ENCODE measurements at places on chromosomes 13 and 19.

GRCh38 chr13:89827552-89827951 is 1519.9 kb upstream of the MIR17HG start:
- DNase-seq, result no peak

DNA sequence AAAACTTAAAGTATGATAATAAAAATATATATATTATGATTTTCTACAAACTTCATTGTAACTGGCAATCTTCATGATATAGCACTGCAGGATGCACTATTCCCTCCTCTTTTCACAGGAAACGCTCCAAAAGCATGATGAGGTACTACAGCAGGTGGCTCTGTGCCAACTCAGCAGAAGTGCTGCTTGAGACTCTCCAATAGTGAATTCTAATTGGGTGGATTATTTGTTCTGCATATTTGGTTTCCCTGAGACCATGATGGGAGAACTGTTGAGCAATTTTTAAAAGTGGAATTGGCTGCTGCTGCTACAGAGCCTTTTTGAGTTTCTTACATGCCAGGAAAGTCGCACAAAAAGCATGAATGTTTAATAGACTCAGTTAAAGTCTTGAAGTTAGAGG is 1782.4 kb upstream of the PCDH20 start:
- DNase-seq, result no peak

DNA sequence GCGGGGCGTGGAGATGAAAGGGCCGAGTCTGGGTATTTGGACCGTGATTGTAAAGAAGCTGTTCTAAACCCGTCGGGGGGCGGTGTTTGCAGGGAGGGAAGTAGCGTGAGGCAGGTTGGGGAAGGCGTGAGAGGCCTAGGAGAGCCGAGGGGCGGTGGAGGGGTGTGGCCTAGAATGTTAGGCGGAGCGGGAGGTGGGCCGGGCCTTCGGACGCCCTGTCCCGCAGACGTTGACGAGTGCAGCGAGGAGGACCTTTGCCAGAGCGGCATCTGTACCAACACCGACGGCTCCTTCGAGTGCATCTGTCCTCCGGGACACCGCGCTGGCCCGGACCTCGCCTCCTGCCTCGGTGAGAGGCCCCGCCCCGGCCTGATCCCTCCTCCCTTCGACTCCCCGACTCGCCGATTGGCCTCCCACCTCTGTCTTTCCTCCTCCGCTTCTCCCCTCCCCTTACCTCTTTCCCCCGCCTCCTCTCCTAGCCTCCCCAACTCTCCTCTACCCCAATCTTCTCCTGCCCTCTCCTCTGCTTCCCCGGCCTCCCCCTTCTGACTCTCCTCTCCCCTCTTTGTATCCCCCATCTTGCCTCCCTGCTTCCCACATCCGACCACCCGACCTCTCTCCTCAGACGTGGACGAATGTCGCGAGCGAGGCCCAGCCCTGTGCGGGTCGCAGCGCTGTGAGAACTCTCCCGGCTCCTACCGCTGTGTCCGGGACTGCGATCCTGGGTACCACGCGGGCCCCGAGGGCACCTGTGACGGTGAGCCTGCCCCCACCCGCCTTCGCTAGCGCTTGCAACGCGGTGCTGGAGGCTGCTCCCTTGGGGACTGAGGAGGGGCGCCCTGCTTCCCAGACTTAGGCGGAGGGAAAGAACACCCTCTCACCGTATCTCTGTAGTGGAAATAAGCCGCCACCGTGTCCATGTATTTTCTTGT is 12.8 kb downstream of the LTBP4 start:
- DNase-seq, result peak; percentile 86

DNA sequence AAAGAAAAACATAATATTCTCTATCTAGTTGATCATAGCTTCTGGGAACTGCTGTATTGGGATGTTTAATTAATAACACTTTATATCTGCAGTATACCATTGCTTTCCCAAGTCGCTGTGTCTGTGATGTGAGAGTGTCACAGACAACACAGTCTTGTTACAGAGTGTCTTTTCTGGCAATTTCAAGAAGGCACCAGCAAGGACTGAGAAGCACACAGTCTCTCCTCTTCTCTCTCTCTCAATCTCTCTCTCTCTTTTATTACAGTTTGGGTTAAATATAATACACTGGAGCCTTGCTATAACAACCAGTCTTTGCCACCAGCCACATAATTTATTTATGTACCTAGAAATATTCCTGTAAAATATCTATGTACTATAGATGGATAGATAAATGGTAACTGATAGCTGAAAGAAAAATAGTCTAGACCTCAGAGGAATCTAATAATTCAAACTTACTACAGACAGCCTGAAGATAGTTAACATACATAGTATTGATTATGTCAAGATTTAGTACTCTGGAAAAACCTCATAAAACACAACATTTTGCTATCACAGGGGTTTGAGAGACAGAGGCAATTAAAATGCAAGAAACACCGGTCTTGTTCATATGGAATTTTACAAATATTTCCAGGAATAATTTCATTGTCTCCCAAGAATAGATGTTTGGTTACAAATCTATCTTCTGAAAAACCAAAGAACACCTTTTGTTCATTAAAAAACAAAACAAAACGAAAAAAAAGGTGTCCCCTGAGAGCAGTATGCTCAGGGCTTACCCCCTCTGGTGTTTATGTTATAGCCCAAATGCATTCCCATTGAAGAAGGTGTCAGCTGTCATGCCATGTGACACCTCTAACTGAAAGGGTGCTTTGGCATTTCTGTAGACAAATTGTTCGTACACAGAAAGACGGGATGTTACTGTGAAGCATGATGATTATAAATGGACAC is 507.8 kb downstream of the TBC1D4 start:
- no peak for DNase-seq

- no peak for DNase-seq
These were observed 249.0 kb downstream of the TSHZ3 start for GRCh38 chr19:31100206-31100590.

DNA sequence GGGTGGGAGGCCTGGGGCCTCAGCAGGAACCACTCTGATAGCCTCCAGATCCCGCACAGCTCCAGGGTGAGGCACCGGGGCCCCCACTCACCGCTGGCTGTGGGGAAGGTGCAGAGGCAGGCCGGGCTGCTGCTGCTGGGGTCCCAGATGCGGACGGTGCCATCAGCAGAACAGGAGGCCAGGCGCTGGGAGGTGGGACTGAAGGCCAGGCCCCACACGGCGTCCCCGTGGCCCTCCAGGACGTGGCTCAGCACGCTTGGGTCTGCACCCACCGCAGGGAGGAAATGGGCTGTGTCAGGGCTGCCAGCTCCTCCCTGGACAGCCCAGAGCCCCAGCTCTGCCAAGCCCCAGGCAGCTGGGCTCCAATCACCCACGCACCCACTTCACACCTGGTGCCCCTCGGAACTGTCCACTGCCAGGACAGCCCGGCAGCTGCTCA is 6.1 kb upstream of the PRKD2 start:
- DNase-seq, result no peak

DNA sequence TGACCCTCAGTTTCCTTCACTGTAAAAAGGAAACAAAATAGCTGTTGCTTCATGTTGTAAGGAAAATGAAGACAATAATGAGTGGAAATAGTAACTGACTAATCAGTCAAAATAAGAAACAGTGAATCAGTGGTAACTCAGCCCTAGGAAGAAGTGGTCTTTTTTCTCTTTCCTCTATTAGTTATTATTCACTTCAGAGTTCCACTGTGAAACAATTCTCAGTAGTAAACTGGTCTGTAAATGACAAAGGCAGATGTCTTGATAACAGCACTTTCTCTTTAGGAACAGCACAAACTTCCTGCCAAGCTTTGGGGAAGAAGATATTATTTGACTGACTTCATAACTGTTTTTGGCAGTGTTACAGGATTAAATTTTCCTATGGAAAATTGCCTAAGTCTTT is 600.5 kb upstream of the KLHL1 start:
- no peak for DNase-seq

DNA sequence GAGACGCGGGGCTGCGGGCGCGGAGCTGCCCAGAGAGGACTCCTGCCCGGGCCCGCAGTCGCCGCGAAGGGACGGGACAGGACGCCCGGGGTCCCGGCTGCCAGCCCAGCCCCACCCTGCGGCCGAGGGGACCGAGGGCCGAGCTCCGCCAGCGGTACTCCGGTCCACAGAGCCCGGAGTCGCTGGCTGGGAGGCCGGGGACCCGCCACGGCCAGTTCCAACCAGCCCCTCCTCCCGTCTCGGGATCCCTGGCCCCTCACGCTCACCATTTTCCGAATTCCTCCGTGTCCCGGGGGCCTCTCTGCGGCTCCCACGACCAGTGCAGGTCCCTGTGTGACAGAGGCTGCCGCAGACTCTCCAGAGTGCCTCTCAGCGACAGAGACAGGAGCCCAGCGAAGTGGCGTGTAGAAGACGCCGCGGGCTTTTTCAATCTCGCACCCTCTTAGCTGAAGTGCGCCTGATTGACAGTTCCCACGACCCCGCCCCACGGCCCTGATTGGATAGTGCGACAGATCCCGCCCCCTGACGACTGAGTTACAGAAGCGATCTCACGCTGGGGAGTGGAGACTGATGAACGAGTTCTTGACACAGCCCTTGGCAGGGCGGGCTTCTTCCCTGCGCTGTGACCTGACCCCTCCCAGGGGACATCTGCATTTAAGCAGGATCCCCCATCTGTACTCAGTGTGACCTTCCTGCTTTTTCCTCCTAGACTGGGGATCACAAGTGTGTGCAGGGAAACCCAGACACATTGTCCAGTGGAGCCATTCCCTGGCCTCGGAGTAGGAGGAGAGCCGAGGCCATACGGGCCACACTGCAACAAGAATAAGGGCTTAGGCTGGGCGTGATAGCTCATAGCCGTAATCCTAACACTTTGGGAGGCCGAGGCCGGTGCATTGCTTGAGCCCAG is 44.0 kb downstream of the ZNF823 start:
- peak; percentile 76 for DNase-seq

DNA sequence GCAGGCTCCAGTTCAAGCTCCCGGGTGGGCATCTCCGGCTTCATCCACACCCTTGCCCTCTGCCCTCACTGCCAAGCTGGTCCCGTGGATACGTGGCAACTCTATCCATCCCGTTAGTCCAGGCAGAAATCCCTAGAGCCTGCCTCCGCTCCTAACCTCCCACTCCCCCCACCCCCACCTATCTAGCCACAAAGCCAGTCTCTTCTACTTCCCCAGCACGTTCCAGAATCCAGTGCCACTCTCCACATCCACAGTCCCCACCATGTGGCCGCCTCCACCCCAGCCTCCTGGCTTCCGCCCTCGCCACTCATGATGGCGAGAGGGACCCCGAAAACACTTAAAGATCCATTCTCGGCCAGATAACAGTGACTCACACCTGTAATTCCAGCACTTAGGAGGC is 3.8 kb downstream of the YIPF2 start:
- no peak for DNase-seq

DNA sequence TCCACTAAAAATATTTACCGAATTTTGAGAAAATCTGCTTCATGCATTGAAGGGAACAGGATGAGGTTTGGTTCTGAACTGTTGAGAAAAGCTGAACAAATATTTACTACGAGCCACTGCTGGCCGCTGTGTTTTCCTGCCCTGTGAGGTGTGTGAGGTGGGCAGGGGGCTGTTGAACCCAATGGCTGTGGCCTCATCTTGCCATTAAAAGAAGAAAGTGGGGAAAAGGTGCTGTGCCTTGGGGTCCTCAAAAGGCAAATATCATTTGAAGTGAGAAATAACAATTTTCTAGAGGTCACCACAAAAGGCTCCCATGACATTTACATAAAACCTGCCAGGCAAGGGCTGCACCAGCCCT is 44.7 kb downstream of the KLF2 start:
- no peak for DNase-seq

DNA sequence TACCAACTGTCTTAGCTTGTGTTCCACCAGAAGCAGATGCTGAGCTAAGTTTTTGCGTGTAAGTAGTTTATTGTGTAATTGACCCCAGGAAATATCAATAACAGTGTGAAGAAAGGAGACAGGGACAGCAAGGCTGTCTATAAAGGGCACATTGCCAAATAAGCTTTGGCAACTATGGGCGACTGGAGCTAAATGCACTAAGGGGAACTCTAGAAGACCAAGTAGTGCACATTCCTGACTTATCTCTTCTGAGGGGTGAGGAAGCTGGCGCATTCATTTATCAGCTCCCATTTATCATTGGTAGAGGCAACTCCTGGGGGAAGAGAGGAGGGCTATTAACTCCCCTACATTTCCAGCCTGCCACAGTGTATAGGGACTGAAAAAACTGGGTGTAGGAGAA is 135.0 kb downstream of the DLEU7 start:
- no peak for DNase-seq

GRCh38 chr13:108154421-108154858 is 60.9 kb downstream of the LIG4 start:
- DNase-seq, result no peak

DNA sequence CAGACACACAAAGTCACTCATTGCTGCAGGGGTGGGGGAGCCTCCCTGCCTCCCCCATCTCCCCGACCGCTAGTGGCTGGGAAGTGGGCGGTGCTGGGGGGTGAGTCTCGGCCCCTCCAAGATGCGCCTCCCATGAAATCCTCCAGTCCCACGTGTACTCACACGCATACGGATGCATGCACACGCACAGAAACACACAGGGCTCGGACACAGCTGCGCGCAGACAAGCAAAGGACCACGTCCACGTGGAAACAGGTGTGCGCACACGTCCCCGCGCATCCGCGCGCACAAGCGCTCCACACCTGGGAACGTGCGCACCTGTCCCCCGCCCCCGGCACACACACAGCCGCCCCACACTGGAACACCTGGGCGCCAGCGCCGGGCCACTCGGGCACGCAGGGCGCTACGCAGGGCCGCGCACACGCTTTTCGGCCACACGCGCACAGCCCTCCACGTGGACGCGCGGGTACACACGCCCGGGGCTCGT is 687 bp downstream of the MATK start:
- peak; percentile 26 for DNase-seq

DNA sequence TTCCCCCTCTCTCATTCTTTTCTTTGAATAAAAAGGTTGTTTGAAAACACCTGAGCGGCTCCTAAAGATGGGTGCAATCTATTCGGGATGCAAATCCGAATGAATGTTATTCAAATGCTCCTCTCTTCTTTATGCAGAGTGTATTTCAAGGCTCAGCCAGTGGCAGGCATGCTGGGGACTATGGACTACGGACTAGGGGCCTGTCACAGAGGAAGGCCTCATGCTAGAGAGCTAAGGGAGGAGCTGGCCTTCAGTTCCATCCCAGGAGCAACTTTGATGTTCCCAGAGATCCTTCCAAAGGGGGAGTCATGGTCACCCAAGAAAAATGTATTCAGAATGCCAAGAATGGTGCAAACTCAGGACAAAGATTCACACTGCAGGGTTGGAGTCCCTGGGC is 9.3 kb downstream of the ALOX5AP start:
- DNase-seq, result no peak

GRCh38 chr19:13208672-13209483 is 58.7 kb downstream of the IER2 start:
- DNase-seq, result no peak

DNA sequence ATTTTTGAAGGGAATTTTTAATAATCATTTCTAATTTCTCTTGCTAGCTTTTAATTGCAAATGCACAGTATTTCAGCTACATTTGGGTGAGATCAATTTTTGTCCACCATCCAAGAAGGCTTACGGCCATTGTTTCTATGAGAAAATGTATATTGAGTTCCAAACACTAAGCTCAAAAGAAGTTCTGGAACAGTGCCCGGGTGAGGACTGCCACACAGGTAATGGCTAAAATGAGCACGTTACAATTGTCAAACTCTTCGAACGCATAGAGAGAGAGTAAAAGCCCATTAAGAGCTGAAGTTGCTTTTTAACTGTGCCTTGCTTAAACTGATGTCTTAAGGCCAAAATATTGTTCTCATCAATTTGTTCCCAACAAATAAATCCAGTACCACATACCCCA is 755.0 kb downstream of the DIAPH3 start:
- no peak for DNase-seq

GRCh38 chr19:28363254-28363653 is 849.7 kb downstream of the UQCRFS1 start:
- no peak for DNase-seq

All from stimulated activated CD4-positive, alpha-beta T cell treated with anti-CD3 and anti-CD28 coated beads, Interleukin-12 subunit alpha, Interleukin-12 subunit beta, amount 100 ng/mL, for 24 hours (primary cell).